Natural killer cell (primary cell): ENCODE measurements at places on chromosomes 2 and 18.

DNA sequence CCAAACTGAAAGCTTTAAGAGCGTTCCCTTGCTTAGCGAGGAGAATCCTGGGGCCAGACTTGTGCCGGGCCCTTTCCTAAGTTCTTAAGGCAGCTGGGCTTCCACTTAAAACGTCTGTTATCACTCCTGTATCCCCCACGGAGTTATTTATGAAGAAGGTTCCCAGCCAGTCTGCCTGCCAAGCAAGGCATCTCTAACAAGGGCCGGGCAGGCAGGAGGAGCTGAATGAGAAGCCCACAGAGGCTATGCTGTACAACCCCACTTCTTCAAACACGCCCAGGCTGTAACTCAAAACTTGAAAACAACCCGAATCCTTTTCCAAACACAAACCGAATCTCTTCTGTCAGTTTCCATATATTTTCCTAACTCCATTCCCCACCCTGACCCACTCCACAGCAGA, 39.0 kb upstream of the ZFP36L2 start:
- H3K4me1 ChIP-seq, result no peaks in the 10 kb centered on the region
- H3K36me3 ChIP-seq, result peaks cover 5% of the 10 kb centered on the region
- no peaks in the 10 kb centered on the region for H3K27me3 ChIP-seq
- no peak overlapping the region for H3K27ac ChIP-seq

GRCh38 chr2:227079726-227080125, 84.3 kb downstream of the COL4A4 start:
- no peak for DNase-seq
- no peaks in the 10 kb centered on the region for H3K36me3 ChIP-seq
- no peak overlapping the region for H3K4me3 ChIP-seq

- no peaks in the 10 kb centered on the region for H3K4me1 ChIP-seq
- no peak overlapping the region for H3K27ac ChIP-seq
- H3K27me3 ChIP-seq, result no peaks in the 10 kb centered on the region
Observed at GRCh38 chr2:59882822-59883221, 670.6 kb downstream of the BCL11A start.

DNA sequence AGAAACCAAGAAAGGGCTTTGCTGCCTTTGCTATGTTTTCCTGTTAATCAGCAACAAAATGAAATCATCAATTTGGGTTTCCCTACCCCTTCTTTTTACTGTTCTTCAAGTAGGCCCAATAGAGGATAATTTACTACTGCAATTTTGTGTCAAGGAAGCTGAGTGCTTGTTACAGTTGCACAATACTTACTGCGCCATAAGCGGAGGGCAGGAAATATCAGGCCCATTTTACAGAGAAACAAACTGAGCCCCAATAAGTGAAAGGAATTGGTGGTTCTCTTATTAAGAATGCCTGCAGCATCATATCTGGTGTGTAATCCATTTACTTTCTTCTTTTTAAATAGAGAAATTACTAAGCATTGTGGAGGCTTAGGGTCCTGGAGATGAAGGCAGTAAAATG, 9.3 kb upstream of the LBH start:
- DNase-seq, result no peak
- peak overlapping the region; percentile 97 for H3K27ac ChIP-seq
- H3K4me3 ChIP-seq, result no peak overlapping the region
- no peaks in the 10 kb centered on the region for H3K36me3 ChIP-seq
- H3K27me3 ChIP-seq, result no peaks in the 10 kb centered on the region

- H3K36me3 ChIP-seq, result no peaks in the 10 kb centered on the region
- no peak overlapping the region for H3K27ac ChIP-seq
- no peak for DNase-seq
- no peak overlapping the region for H3K4me3 ChIP-seq
- H3K27me3 ChIP-seq, result no peaks in the 10 kb centered on the region
Observed at GRCh38 chr18:46369323-46369722, 265.1 kb downstream of the HAUS1 start.

DNA sequence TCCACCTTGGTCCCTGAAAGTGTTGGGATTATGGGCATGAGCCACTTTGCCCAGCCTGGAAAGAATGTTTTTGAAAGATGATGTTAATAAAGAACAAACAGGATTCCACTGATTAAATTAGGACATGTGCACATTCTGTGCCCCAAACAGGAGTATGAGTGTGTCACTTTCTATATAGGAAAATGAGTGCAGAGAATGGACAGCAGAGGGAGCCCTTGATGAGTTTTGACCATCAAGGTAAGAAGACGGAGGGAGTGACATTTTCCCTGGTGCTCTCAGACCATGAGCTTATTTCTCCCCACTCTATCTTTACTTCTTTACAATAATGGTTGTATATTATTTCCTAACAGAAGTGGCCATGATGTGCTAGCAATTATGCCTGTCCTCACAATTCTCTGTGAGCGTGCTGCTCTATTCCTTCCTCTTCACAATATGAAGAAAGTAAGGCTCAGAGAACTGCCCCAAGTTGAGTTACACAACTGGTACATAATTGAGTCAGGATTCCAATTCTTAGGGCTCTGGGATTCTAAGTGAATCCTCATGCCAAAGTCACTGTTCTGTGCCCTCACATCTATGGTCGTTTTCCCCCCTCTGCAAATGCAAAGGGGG, 20.6 kb downstream of the RPL37A start:
- DNase-seq, result peak; percentile 29
- no peaks in the 10 kb centered on the region for H3K36me3 ChIP-seq

- H3K4me3 ChIP-seq, result no peak overlapping the region
- H3K27ac ChIP-seq, result no peak overlapping the region
- peaks cover 33% of the 10 kb centered on the region for H3K27me3 ChIP-seq
- H3K4me1 ChIP-seq, result peaks cover 29% of the 10 kb centered on the region
- H3K36me3 ChIP-seq, result no peaks in the 10 kb centered on the region
Observed at GRCh38 chr2:70890469-70891065, 45.1 kb upstream of the ATP6V1B1 start.

DNA sequence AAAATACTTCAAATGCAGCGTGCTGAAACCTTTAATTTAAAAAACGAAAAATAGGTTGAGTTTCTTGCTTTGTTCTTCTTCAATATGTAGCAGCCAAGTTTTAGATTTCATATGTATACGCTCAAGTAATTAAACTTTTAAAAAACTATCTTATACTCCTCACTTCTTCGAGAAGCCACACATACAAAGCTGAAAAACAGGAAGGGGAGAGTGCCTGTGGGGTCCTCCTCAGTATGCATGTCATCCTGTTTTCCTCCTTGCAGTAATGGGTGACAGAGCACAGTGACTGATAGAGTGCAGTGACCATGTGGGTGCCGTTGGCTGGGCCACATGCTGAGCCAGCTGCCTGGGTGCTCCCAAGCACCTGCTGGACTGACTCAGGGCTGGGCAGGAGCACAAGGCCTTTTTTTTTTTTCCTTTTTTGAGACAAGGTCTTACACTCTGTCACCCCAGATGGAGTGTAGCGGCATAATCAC, 33.3 kb downstream of the UXS1 start:
- peak overlapping the region; percentile 56 for H3K4me3 ChIP-seq
- no peaks in the 10 kb centered on the region for H3K36me3 ChIP-seq
- peaks cover 35% of the 10 kb centered on the region for H3K4me1 ChIP-seq
- H3K27me3 ChIP-seq, result no peaks in the 10 kb centered on the region
